ENCODE measurements at places on chromosomes 16 and 17.
A peak's percentile ranks its signal among the peaks of the same experiment; 100 is the strongest.

DNA sequence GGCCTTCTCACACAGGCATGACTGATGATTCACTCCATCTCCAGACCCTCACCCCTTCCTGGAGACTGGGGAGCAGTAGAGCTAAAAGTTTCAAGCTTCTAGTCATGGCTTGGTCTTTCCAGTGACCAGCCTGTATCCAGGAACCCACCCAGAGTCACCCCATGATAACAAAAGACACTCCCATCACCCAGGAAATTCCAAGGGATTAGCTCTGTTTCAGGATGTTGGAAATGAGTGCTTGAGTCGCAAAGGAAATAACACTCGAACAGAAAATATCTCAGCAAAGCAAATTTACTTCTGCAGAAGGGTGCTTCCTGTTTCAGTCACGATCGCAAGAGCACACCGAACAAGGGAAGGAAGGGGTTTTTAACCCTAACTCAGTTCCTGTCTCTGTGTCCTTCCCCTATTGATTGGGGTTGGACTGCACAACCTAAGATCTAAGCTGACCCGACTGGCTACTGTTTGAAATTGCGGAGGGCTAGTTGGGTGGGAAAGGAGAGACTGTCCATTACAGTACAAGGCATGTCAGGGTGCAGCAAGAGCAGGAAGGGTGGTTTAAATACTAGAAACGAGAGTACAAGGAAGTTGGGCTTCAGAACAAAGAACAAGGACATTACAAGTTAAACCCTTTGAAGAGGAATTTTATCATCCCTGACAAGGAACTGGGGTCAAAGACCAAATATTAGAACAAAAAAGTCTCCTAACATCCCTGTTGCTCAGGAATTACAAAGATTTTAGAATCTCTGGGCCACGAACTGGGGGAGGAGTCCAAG is 224.4 kb upstream of the CACNG5 start:
- DNase-seq = no peak

- DNase-seq = no peak
Measured at GRCh38 chr16:69497876-69498596, 67.7 kb upstream of the NFAT5 start.

DNA sequence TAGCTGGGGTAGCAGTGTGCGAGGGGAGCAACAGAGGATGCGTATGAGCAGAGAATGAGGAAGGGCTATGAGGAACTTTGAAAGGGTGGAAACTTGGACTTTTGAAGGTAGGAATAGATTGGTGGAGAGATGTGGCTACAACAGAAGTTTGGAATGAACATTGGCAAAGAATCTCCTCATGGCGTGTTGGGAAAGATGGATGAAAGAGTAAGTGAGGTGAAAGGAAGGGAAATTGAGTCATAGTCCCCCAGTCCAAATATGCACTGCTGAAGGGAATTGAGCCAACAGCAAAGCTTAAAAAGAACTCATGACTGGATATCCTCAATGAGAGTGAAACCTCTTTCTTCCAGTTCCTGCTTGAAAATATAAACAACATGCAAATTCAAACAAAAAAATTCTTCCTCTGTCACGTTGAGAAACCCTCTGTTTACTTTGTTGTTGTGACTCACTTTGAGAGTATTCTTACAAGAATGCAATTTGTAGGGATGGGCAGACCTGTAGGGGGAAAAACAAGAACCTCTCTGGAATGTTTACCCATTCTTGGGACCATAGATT is 313.2 kb upstream of the KCNJ16 start:
- DNase-seq = no peak

DNA sequence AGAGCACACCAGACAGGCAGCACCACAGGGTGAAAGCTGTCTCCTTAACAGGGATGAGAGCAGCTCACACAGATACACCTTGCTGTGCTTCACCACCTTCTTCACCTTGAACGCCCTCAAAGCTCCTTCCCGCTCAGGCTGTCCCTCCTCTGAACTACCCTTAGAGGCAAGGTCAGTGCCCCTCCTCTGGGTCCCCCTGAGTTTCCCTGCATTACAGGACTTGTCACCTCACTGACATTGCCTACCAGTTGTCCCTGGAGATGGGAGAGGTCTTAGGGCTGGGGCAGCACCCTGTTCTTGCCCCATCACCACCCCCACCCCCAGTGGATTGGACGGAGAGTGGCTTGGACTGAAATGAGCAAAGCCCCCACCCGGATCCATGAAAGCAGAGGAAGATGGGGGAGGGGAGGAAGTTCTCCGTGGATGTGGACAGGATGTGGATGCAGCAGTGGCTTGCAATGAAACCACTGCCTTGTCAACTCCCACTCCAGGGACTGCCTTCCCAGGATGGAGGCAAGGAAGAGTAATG is 73.2 kb upstream of the CDH5 start:
- no peak for DNase-seq

DNA sequence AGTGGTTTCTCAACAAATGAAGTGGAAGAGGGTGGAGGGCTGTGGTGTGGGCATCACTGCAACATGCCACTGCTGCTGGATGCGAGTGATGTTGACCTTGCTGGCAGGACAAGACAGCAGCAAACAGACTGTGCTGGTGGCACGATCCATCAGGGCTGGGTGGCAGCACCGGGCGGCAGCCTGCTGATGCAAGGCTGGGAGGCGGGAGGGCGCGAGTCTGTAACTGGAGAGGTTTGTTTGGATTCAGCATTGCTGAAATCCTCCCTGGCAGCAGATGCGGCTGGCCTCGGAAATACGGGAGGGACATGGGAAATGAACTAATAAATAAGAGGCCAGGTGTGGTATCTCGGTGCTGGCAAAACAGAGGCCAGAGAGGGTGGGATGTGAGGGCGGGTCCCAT is 224.2 kb downstream of the ENGASE start:
- no peak for DNase-seq

DNA sequence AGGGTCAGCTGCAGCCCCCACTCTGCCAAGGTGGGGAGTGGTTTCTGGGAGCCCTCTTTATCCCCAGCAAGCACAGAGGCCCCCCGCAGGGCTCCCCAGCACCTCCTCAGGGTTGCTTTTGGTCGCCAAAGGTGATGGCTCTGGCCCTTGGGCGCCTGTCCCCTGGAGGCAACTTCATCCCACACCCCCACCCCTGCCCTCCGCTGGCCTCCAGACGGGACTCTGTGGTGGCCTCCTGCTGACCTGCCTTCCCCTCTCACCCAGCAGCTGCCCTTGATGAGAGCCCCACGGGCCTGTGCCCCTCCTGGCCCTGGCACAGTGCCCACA is 7.8 kb upstream of the RHOT2 start:
- no peak for DNase-seq

- DNase-seq = peak; percentile 95
Measured at GRCh38 chr16:84504420-84505248, at the start of gene MEAK7. Gene MEAK7, minus strand, starts transcription at chr16:84504659. Its CDS starts 6,573 bp downstream, at chr16:84498086.

- no peak for DNase-seq
Measured at GRCh38 chr16:24328835-24329452, 72.8 kb downstream of the CACNG3 start.

Measured in CD4-positive, alpha-beta memory T cell (primary cell).